ENCODE measurements at places on chromosomes 2 and 18. TPM values are rescaled to one million over a fixed set of nuclear protein-coding genes. Genes with fewer than 3 reads are reported as not detected.

TGFA gene
- total RNA-seq, result 1.6 TPM

AQP12B gene
- not detected for total RNA-seq

MC4R gene
- not detected for total RNA-seq

CPO gene
- 1.5 TPM for total RNA-seq

WNT6 gene
- total RNA-seq, result not detected

SERPINB10 gene
- total RNA-seq, result not detected

IHH gene
- total RNA-seq, result 7.0 TPM

LIPG gene
- 5.0 TPM for total RNA-seq

LRRTM4 gene
- 4.2 TPM for total RNA-seq

FAM124B gene
- total RNA-seq, result 1.2 TPM

TPO gene
- total RNA-seq, result not detected

TGIF1 gene
- total RNA-seq, result 397 TPM

MC5R gene
- total RNA-seq, result 0.24 TPM

METTL5 gene
- total RNA-seq, result 71.8 TPM

ROCK1 gene
- 45.7 TPM for total RNA-seq

RHOB gene
- total RNA-seq, result 52.4 TPM

Data from endodermal cell (in vitro differentiated cells).